ENCODE measurements at places on chromosomes 4 and X. TPM values are rescaled to one million over a fixed set of nuclear protein-coding genes. Genes with fewer than 3 reads are reported as not detected.

The COL25A1 gene
- 0.37 TPM for total RNA-seq

The PDLIM3 gene
- total RNA-seq = 123 TPM

The PNMA3 gene
- 1.8 TPM for total RNA-seq

The ELOVL6 gene
- 1.0 TPM for total RNA-seq
